RWPE2 (cell line): ENCODE measurements at places on chromosomes 3 and 15.

DNA sequence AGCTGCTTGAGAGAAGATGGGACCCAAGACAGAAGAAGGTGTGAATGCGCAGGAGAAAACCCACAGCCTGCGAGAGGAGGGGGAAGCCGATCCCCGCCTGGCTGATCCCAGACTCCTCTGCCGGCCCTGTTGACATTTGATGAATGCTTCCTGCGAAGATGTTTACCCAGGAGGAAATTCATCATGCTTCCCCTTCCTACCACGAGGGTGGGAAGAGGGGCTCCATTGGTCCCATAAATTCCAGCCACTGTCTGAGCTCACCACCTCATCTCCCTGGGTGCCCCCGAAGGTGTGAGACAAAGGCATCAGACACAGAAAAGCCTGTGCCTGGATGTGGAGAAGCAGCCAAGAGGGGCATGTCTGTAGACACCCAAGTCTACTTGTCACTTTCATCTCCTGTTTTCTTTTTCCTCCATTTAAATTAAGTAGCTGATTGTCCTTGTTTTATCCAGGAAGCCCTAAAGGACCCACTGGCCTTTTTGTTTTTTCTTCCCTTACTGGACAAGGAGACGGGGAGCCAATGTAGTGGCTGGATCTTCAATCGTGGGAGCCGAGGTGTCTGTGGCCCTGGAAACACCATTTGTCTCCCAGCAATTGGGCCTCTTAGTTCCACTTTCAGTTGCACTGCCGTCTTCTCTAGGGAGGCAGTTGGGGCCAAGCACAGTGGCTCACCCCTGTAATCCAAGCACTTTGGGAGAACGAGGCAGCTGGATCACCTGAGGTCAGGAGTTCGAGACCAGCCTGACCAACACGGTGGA, 95.3 kb upstream of the HES1 start:
- DNase-seq, result no peak

- no peak for DNase-seq
Measured at GRCh38 chr3:56422316-56422715, 46.0 kb downstream of the ERC2 start.

DNA sequence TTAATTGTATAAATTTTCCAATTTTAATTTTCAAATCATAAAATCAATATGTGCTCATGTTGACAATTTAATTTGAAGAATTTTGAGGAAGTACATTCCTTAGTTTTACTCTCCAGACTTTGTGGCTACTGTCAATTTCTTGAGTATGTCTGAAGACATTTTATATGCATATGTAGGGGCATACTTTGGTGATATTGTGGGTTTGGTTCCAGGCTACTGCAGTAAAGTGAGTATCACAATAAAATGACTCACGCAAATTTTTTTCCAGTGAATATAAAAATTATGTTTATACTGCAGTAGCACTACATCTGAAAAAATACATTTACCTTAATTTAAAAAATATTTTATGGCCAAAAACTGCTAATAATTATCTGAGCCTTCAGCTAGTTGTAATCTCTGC, 123.2 kb upstream of the PLCL2 start:
- DNase-seq, result no peak

DNA sequence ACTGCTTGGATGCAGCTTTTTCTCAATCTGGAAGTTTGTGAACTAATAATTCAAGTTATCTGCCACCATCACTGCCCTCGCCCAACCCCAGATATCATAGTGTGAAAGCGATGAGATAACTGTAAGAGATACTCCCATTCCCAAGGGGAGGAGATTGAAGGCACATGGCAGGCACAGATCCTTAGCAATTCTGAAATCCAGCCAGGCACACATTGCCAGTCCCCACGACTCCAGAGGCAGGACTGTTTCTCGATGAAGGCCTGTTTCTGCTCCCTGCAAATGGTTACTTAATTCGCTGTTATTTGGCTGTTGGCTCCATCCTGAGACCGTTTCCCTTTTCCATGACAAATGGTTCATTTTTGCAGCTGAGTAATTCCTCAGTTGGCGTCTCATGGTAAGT, 63.2 kb upstream of the NEDD4 start:
- no peak for DNase-seq

DNA sequence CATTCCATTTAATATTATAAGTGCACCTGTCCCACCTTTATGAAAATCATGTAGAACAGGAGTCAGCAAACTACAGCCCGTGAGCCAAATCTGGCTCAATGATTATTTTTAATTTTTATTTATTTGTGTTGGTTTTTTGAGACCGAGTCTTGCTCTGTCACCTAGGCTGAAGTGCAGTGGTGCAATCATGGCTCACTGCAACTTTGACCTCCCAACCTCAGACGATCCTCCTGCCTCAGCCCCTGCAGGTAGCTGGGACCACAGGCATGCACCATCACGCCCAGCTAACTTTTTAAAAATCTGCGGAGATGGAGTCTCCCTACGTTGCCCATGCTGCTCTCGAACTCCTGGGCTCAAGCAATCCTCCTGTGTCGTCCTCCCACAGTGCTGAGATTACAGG, 42.0 kb downstream of the MYO1E start:
- DNase-seq, result no peak

DNA sequence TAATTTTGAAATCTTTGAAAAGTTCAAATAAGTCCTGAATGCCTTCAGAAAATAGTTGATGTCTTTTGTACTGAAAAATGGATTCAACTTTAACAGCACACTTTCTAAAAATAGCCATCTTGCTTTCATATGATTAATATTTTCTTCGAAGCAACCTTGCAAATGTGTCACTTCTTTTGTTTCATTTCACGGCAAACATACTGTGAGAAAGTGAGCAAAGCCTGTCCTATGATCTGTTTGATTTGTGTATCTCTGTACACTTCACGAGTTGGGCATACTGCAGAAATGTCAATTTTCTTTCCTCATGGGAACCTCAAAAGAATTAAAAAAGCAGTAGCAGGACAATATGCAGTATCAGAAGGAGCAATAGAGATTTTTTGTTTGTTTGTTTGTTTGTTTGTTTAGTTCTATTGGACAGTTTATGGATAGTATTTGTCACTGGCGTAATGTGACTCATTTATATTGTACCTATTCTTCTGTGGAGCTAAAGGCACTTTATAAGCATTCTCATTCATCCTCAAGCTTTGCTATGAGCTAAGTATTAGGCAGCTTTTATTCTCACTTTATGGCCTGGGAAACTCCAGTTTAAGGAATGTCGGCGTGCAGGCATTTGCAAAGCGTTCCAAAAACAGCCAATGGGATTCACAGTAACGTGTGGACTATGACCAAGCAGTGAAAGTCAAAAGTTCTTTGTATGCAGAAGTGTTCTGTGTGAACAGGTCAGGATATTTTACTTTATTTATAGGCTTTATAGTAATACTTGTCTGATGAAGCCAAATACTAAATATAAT, 572.0 kb downstream of the NAALADL2 start:
- DNase-seq, result no peak

DNA sequence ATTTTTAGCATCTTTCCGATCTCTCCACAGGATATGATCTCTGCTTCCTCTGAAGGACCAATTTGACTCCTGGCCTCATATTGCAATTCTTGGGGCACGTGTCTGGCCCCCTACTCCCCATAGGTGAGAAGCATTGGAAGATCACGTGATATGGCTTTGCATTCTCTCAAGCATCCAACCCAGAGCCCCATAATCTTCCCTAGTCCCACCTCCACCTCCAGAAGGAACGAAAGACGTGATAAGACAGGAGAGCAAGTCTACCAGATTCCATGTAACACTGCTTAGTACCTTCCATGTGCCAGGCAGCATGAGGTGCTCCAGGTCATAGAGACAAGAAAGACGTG, 176.3 kb downstream of the MEGF11 start:
- no peak for DNase-seq

DNA sequence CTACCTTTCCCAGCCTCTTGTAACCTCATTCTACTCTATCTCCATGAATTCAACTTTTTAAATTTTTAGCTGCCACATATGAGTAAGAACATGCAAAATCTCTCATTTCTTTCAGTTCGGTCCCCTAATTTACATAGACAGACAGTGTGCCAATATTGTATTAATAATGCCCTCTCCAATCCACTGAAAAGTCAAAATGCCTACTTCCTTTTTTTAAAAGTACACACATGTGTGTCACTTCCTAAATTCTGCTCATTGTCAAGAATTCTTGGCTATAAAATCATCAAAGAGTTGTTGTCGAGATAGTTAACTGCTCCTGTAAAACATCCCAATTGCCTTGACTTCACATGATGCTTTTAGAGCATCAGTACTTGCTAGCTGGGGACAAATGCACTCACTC, 84.2 kb upstream of the IL12A start:
- no peak for DNase-seq

DNA sequence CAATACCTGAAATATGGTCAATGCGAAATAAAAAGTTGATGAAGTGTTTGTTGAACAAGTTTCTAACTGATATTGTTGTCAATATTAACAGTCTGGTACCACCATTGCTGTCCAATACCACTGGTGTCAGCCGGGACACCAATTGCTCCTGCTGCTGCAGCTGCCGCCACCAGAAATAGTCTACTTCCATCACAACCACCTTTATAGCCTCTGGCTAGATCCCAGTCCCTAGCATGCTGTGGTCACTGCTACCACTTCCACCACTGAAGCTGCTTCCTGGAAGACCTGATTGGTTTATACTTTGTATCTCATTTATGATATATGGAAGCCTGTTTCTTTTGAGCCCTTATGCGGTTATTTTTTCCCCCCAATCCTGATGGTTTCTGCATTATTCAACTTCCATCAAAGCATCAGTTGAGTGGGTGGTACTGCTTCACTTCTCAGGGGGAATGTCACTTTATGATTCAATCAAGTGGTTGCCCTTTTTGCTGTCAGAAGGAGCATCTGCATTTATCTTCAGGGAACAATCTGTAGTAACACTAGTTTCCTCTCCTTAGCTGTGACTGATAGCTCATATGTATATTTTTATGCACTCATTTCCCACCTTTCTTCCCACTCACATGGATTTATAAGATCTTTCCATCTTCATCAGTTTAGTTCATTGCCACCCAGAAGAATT, 11.7 kb downstream of the LNP1 start:
- no peak for DNase-seq

GRCh38 chr3:3448468-3448867, 269.0 kb upstream of the CRBN start:
- DNase-seq, result no peak

- DNase-seq, result no peak
Measured at GRCh38 chr3:144058713-144059112, 87.1 kb downstream of the DIPK2A start.

DNA sequence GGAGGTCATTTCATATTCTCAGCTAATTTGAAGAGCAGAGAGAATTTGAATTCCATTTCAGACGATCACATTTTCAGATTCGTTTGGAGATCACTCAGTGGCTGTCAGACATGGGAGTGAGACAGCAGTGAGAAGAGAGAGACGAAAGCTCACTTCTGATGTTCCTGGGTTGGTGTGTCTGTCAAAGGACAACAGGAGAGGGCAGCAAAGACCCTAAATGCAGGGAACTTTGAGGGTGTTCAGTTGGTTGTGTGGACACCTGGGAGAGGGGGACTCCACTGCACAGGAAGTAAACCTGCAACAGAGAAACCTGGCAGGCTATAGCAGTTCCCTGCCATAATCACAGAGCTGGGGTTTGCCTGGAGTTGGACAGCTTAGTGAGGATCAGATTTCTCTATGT, 675.1 kb downstream of the SQOR start:
- no peak for DNase-seq

DNA sequence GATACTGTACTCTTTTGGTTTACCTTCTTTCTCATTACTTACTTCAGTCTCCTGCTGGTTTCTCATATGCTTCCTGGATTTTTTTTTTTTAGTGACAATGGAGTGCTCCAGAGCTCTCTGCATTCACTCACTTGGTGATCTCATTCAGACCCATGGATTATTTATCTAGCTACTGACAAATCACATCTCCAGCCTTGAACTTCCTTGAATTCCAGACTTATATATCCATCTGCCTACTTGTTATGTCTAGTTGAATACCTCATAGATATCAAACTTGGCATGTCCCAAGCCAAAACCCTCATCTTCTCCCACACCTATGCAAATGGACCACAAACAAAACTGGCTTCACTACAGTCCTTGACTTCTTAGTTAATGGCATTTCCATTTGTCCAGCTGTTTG, 234.7 kb upstream of the ZPLD1 start:
- no peak for DNase-seq

GRCh38 chr3:64354221-64354620, 129.0 kb upstream of the PRICKLE2 start:
- DNase-seq, result no peak

GRCh38 chr3:7062714-7063113, 201.8 kb downstream of the GRM7 start:
- no peak for DNase-seq

DNA sequence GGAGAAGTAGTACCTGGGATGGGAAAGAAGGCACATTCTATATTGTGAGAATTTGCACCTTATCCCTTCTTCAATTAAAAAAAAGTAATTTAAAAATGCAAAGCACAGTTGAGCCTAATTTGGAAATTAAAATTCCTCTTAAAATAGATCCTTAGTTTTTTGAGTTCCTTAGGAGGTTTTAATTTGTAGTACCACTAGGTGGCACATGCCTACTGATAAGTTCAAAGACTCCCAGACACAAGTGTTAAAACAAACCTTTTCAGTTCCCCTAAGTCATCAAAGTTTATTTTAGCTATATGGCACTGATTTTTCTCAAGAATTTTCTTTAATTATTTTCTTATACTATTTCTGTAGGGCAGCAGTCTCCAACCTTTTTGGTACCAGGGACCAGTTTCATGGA, 127.6 kb upstream of the AZI2 start:
- DNase-seq, result no peak

GRCh38 chr3:195613468-195614069, 29.8 kb upstream of the APOD start:
- DNase-seq, result peak; percentile 18

- no peak for DNase-seq
Measured at GRCh38 chr15:78444255-78444654, 6.2 kb downstream of the IREB2 start.

DNA sequence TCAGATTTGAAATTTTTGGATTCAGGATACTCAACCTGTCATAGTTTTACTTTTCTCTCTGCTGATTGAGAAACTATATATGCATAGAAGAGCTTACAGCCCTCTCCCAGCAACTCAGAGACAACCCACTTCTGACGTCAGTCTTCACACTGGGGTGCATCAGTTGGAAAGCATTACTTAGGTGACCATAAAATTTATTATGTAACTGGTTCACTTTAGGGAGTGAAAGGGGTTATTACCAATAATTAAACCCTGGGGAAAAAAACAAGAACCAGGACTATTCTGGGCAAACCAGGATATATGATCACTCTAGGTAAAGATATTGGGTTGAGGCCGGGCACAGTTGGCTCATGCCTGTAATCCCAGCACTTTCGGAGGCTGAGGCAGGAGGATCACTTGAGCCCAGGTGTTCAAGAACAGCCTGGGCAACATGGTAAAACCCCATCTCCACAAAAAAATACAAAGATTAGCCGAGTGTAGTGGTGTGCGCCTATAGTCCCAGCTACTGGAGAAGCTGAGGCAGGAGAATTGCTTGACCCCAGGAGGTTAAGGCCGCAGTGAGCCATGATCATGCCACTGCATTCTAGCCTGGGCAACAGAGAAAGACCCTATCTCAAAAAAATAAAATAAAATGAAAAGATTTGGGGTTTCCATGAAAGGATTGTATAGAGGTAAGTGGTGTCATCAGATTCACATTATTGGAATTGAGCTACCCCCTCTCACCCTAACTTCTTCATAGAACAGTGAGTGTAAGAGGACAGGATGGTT, 27.1 kb downstream of the HES1 start:
- no peak for DNase-seq
